SJCRH30 (cell line): ENCODE measurements at places on chromosomes 1 and 21. TPM values are rescaled to one million over a fixed set of nuclear protein-coding genes. Genes with fewer than 3 reads are reported as not detected.

DNA sequence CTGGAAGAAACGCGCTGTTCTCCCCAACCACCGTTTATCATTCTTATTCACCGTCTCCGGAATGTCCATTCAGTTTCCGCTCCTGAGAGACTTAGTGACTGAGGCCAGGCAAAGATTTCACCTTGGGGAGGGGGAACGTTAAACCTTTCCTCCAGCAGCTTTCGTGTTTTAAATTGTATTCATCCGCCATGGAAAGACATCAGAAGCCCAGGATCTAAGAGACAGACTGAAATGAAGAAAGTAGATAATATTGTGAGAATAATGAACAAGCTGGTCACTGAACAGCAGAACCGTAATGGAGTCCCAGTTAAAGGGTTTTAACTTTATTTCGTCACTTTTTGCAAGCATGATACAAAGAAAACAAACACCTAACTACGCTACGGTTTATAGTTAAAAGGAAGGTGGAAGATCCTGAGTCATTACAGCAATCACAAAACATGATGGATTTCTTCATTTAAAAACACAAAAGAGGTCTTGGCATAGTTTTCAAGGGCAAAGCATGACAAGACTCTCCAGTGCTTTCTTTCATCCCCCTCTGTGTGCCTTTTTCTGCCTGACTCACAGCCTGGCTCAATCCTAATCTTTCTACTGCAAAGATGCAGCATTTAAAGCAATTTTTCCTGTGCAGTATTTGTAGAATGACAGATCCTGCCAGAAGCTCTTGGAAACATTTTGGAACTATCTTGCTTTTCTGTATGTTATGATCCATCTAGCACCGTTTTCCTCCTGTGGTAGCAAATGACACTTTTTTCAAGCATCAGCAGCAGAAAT, 722 bp upstream of the SLC19A2 start:
- peaks cover 5% of the 10 kb centered on the region for H3K4me1 ChIP-seq
- H3K27me3 ChIP-seq: no peaks in the 10 kb centered on the region
- no peak for DNase-seq
- peak overlapping the region; percentile 91 for H3K4me3 ChIP-seq
- no peaks in the 10 kb centered on the region for H3K36me3 ChIP-seq

- H3K4me3 ChIP-seq: no peak overlapping the region
- no peak overlapping the region for H3K27ac ChIP-seq
- peaks cover 32% of the 10 kb centered on the region for H3K27me3 ChIP-seq
- H3K36me3 ChIP-seq: no peaks in the 10 kb centered on the region
Measured at GRCh38 chr1:202162047-202162417, 1.6 kb upstream of the PTPN7 start.

DNA sequence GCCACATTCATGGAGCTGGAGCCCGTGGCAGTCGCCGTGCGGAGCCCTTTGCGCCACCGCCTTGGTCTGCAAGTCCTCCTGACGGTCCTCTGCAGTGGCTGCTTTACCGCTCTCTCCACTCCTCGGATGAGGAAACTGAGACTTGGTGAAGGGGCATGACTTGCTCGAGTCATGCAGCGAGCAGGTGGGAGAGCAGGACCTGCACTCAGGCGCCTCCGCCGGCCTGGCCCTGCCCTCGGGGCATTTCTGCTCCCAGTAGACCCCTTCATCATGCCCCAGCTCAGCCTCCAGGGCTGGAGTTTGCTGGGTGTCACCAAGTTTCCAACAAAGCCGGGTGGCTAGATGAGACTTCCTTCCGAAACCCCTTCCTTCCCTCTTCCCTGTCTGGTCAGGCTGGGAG, 100.0 kb upstream of the TARDBP start:
- H3K27me3 ChIP-seq: peaks cover 30% of the 10 kb centered on the region
- no peak for DNase-seq
- H3K4me1 ChIP-seq: no peaks in the 10 kb centered on the region
- no peaks in the 10 kb centered on the region for H3K36me3 ChIP-seq
- no peak overlapping the region for H3K27ac ChIP-seq

DNA sequence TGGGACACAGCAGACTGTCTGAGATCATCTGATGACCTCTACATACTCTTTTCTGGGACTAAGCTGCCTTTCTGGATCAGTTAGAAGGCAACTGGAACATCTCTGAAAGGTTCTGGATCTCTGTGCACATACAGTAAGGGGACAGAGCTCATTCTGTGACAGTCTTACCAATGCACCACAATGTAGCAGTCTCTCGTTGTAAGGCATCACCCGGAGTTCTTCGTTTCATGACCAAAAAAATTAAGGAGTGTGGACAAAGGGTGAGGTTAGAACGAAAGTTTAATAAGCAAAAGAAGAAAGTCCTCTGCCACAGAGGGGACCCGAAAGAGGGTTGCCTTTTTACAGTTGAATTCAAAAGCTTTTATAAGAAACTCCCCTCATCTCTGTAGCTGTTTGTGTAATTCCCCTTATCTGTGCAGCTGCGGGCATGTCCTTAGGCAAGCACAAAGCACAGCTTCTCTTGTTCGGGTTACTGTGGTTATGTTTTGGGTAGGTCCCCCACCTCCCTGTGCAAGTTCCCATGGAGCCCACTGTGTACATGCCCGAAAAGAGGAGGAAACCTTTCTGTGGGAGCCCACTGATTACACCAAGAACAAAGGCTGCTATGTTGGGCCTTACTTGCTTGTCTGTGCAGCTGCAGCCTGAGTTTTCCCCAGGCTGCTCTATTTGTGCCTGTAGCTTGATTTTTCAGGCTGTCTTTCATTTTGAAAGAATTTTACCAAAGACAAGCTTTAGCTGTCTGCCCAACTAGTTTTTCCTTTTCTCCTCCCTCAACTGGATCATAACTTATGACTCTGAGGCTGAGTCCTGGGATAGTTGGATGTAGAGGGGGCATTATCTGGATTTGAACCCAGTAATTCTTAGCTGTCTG, 53.1 kb upstream of the CACNA1E start:
- H3K4me1 ChIP-seq: no peaks in the 10 kb centered on the region
- H3K27me3 ChIP-seq: no peaks in the 10 kb centered on the region
- no peak for DNase-seq
- H3K36me3 ChIP-seq: no peaks in the 10 kb centered on the region
- no peak overlapping the region for H3K27ac ChIP-seq

LHX8 gene
- not detected in 2 replicates for total RNA-seq

LCE2A gene
- not detected in 2 replicates for total RNA-seq
